ENCODE measurements at places on chromosomes 12 and 14.

- DNase-seq, result no peak
Observed at GRCh38 chr12:123532019-123532418, 1.5 kb downstream of the RILPL1 start.

DNA sequence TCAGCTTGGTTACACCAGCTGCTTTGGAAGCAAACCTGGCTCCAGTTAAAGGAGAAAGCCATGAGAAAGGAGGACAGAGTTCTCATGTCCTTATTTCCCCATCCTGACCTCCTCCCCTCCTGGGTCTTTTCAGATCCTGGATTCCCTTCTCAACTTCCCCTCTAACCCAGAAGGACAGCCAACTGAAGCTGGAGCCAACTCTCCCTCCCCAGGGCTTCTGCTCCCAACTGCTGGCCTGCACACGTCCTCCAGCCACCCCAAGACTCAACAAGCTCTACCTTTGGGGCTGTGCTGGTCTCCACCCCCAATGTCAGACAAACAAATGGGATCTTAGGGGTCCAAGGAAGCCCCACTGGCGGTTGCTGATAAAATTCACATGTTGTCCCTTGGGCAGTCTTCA lies 651.1 kb upstream of the TBX3 start:
- no peak for DNase-seq

- no peak for DNase-seq
Observed at GRCh38 chr12:103560604-103561101, 26.4 kb upstream of the STAB2 start.

DNA sequence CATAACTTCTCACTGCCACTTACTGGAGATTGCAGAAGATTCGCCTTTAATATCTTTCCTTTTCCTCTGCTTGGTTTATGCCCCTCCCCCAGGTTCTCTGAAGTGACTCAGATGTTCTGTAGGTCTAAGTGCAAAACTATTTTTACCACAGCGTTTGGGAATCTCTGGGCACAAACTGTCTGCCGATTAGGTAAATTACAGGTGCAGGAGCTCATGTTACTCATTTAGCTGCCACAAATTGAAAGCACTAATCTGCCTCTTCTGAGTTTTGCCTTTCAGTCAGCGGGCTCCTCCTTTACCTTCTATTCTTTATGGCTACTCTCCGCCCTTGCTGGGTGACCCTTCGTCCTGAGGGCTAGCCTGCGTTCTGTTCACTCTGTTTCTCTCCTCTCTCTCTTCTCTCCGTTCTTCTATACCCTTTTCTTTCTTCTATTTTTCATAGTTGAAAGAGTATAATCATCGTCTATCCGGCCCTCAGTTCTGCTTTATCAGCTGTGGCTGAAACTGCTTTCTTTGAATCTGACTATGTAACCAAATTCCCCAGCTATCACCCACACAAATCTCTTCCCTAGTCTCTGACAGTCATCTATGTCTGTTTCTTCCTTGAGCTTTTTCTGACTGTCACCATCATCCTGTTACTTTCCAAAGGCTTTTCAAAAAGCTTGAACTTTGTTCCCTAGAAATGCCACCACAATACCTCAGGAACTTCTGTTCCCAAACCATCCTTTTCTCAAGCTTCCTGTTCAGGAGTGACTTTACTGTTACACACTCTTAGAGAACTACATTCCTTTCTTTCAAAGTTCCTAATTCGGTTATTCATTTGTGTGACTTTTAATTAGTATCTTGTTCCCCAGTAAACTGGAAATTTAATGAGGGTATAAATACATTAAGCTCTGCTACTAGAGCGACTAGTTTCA lies 4.3 kb upstream of the MYF6 start:
- DNase-seq, result no peak

- DNase-seq, result no peak
Observed at GRCh38 chr14:31297701-31298344, 90.2 kb upstream of the HECTD1 start.

All from skin of body (tissue), 3 donors.